CD4-positive, alpha-beta T cell treated with Interleukin-15 for 4 hours (primary cell): ENCODE measurements at places on chromosomes 5 and 9.

DNA sequence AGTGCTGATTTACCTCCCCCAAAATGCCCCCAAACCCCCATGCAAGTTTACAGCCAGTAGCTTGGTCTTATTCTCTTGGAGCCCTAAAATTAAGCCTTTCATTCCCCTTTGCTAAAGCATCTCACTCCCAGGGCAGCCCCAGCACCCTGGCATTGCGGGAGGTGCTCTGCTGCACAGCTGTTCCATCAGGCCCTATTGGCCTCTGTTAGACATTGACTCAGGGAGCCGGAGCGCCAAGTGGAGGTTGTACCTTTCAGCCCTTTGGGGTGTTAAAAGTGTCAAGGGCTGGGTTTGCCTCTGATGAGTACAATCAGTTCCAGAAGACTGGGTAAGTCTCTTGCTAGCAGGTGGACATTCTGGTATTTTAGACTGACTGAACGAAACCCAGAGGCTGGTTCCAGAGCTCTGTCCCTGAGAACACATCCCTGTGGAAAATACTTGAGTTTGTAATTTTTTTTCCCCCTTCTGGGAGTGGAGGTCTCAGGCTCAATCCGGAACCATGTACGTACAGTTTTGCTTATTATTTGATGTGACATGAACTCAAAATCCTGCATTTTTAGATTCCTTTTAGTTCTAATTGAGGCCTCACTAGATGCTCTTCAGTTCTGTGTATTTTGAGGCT, 102.4 kb downstream of the UBE2R2 start:
- DNase-seq, result no peak

DNA sequence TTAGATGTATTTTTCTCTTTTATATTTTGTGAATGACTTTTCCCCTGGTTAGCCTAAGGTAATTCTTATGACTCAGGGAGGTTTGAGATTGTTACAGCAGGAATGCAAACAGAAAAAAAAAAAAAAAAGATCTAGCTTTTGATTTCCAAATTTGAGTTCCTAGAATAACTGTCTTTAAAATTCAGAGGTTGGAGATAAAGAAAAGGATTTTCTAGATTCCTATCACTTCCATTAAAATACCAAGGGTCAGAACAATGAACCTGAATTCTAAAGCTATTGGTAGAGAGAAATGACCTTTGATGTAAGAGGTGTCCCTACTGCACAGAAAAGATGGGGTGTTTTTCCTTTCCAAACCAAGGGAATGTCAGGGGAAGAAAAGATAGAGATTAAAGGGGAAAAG, 262.5 kb downstream of the DOCK8 start:
- DNase-seq, result no peak

GRCh38 chr5:142024771-142025304, 12.0 kb upstream of the GNPDA1 start:
- DNase-seq, result peak; percentile 82

GRCh38 chr5:90602681-90603080, 44.1 kb downstream of the ADGRV1 start:
- no peak for DNase-seq

DNA sequence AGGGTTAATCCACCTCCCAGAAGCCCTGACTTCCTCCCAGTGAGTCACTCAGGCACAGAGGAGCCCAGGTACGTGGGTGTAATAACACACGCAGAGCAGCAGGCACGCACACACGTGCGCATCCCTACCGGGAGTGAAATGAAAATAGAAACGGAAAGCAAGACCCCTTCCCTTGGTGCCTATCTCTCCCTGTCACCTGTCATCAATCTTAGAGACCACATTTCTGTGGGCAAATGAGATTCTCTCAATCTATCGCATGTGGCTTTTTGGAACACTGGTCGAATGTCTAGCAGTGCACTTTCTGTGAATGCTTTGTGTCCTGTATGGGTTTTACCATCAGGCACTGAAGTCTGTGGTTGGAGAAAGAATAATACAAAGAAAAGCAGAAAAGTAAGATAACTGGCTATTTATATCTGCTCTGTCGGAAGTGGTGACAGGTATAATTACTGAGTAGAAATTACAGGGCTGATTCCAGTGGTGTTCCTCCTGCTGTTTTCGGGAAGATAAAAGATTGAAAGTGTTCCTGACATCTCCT, 137.7 kb upstream of the GRIA1 start:
- DNase-seq, result peak; percentile 3

DNA sequence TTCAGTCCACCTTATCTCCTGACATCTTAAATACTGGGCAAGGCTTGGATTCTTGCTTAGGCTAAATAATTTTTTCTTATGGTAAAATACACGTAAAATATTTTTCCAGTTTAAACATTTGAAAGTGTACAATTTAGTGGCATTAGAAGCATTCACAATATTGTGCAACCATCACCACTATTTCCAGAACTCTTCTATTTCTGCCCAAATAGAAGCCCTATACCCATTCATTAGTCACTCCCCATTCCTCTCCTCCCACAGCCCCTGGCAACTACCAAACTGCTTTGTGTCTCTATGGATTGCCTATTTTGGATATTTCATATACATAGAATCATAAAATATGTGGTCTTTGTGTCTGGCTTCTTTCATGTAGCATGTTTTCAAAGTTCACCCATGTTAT, 57.6 kb downstream of the IL31RA start:
- DNase-seq, result no peak

- no peak for DNase-seq
Observed at GRCh38 chr5:141488591-141489561, at the start of gene PCDHGC5. TSS of gene PCDHGC5 (plus strand) at chr5:141489081. CDS start at chr5:141489241, 160 bp downstream.

- no peak for DNase-seq
Observed at GRCh38 chr5:111774525-111774924, 17.5 kb upstream of the NREP start.

DNA sequence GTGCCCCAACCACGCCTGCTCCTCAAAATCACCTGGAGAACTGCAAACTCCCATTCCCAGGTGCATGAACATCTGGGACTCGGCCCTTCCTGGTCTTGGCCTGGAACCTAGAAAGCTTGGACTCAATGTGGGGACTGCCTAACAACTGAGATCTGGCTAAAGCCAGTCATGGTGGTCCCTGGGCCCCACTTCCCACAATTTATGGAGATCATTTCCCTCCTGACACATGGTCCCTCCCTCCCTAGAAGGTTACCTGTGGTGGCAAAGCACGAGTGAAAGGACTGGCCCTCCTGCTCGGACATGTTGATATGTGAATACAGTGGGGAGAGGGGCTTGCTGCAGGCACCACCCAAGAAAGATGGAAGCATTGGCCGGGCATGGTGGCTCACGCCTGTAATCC, 18.8 kb downstream of the BICD2 start:
- no peak for DNase-seq

DNA sequence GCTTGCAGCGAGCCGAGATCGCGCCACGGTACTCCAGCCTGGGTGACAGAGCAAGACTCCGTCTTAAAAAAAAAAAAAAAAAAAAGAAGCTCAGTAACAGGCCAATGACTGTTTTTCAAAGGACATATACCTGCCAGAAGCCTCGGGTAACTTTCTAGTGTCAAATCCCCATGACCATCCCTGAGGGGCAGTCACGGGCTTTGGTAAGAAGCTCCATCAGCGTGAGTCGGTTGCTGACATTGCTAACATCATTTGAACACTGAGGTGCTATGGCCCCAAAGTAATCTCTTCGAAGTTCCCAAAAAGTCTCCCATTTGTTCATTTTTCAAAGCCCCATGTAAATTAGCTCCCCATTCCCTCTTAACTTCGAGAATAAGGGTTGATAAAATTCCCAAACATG, 11.6 kb downstream of the NAIP start:
- DNase-seq, result no peak

GRCh38 chr5:142547445-142548380, 138.2 kb downstream of the FGF1 start:
- DNase-seq, result no peak

GRCh38 chr9:34555002-34555348, 32.2 kb upstream of the ENHO start:
- DNase-seq, result no peak

- DNase-seq, result no peak
Observed at GRCh38 chr5:164741376-164741775, 1236.0 kb downstream of the MAT2B start.

- no peak for DNase-seq
Observed at GRCh38 chr5:151086192-151086869, 5.5 kb upstream of the TNIP1 start.

GRCh38 chr5:2307631-2308030, 424.9 kb upstream of the IRX4 start:
- DNase-seq, result no peak

- peak; percentile 13 for DNase-seq
Observed at GRCh38 chr5:34022121-34022705, 14.4 kb upstream of the AMACR start.

GRCh38 chr5:132681983-132682382, 8.2 kb downstream of the IL4 start:
- no peak for DNase-seq

- no peak for DNase-seq
Observed at GRCh38 chr9:91376239-91376638, 14.5 kb upstream of the AUH start.

- DNase-seq, result no peak
Observed at GRCh38 chr5:61496860-61497259, 164.8 kb downstream of the ZSWIM6 start.

DNA sequence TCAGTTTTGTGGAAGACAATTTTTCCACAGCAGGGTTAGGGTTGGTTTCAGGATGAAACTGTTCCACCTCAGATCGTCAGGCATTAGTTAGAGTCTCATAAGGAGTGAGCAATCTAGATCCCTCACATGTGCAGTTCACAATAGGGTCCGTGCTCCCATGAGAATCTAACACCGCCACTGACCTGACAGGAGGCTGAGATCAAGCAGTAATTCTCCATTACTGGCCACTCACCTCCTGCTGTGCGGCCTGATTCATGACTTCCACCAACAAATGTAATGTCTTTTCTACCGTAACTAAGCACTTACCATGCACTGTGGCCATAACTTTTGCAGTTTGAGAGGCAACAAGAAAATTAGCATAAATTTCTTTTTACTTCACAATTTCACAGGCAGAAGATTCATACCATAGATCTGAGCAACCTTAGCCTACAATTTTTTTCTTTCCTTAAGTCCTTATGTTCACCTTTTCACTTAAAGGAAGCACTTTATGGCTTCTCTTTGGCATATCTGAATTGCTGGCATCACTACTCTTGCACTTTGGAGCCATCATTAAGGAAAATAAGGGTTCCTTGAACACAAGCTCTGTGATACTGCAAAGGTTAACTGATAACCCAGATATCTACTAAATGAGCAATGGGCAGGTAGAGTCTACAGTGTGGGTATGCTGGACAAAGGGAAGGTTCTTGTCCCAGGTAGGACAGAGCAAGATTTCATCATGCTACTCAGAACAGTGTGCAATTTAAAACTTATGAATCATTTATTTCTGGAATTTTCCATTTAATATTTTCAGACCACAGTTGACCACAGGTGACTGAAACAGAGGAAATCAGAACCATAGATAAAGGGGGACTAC, 83.0 kb upstream of the IFNK start:
- DNase-seq, result no peak

GRCh38 chr9:110111868-110112267, 96.1 kb downstream of the C9orf152 start:
- no peak for DNase-seq

DNA sequence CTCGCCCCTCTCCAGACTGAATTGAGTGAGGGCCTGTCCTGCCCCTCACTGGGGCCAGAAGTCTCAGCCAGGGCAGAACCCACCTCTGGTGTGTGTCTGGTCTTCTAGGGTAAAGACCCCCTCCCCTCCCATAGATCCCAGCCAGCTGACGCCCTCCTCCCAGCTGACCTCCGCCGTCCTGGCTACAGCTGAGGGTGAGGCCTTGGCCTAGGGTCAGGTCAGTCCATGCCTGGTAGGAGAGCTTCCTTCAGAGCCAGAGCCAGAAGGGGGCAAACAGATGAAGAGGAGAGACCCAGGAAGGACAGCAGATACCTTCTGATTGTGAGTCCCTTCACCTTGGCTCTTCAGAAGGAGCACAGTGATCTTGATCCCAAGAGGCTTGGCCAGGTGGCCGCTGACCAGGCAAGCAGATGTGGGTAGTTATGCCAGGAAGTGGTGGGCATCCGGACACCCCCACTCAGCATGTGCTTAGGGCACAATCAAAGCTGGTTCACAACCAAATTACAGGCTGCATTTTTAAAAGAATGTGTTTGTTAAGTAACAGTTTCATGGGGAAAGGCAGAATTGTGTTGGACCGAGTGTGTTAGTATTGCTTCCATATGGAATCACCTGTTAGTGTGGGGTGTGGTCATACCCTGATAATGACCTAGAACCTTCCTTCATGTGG, 29.9 kb downstream of the JADE2 start:
- DNase-seq, result no peak

- no peak for DNase-seq
Observed at GRCh38 chr9:34988218-34989002, 1.1 kb upstream of the DNAJB5 start.

DNA sequence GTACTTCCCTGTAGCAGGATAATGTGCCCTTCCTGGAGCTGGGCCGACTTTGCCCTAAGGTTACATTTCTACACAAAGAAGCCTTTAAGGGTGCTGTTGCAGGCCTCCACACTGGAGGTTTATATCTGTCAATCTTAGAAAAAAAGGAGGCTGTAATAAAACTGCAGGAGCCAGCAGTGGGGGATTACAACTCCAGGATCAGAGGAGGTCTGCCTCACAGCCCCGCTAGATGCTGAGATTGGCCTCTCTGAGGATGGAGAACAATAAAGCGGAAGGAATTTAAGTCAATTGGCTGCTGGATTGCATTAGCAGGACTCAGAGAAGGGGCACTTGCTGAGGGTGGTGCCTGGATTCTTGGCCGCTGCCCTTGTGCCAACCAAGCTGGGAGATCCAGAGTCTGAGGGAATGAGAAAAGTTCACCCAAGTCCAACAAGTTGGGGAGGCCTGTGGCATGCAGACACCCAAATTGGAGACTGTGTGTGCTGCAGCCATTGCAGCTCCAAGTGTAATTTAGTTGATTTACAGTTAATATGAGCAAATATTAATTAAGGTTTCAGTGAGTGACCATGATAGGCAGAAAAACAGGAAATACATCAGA, 99.0 kb upstream of the SSBP2 start:
- DNase-seq, result no peak

- DNase-seq, result peak; percentile 50
Observed at GRCh38 chr9:126317513-126317912, 9.1 kb upstream of the MVB12B start.

- DNase-seq, result no peak
Observed at GRCh38 chr9:87382900-87383299, 114.8 kb upstream of the DAPK1 start.

- DNase-seq, result no peak
Observed at GRCh38 chr9:107562798-107563197, 73.2 kb upstream of the KLF4 start.

DNA sequence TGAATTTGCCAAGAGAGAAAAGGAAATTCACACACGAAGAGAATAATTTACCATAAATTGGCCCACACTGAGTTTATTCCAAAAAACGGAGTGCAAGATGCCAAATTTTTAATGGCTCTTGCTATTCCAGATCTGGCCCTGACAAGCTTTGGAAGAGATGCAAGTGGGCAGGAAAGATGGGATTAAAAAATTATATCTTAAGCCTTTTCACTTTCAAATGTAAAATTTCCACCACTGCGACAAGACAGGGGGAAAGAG, 352.4 kb downstream of the GLIS3 start:
- DNase-seq, result no peak

DNA sequence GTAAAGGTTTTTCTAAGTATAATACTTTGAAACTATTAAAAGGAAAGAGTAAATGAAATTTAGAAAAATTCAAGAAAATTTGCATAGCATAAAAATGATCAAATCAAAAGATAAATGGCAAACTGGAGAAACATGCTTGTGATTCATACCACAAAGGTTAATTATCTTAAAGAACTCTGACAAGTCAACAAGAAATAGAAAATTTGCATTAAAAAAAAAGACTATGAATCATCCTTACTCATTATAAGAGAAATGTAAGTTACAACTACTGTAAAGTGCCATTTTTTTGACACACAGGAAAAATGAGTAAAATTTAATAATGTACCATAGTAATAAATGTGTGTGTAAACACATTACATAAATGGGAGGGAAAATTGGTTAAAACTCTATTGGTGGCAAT, 624.4 kb upstream of the C9orf72 start:
- no peak for DNase-seq
